Esophagus squamous epithelium (tissue), 5 donors: ENCODE measurements at places on chromosomes 4 and X.

GRCh38 chrX:137565921-137566745 is at the start of gene ZIC3:
TSS of gene ZIC3 (plus strand) at chrX:137566127. CDS start at chrX:137566692, 565 bp downstream.
- DNase-seq: no peak

DNA sequence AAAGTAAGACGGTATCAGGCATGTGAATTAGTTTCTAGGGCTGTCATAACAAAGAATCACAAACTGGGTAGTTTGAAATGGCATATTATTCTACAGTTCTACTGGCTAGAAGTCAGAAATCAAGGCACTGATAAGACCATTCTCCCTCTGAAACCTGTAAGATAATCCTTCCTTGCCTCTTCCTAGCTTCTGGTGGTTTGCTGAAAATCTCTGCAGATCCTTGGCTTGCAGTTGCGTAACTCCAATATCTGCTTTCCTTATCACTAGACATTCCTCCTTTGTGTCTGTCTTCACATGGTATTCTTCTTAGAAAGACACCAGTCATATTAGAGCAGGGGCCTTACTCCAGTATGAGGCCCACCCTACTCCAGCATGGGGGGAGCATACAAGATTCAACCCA is 19.6 kb upstream of the LCORL start:
- no peak for DNase-seq

DNA sequence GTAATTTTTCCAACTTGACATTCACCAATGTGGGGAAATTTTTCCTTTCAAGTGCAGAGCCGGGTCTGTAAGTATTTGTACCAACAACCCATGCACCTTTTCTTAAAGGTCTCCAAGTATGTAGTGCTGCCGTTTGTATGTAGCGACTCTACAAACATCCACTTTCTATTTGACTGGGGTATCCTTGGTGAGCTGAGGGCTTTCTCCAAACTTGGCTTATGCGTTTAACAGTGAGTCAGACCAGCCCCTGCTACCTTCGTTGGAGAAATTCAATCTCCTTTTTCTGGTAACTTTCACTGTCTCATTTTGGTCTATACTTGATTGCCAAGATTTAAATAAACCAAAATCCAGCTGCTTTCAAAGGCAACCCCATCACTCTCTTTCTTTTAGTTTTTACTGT is 34.9 kb downstream of the MGST2 start:
- DNase-seq: no peak

DNA sequence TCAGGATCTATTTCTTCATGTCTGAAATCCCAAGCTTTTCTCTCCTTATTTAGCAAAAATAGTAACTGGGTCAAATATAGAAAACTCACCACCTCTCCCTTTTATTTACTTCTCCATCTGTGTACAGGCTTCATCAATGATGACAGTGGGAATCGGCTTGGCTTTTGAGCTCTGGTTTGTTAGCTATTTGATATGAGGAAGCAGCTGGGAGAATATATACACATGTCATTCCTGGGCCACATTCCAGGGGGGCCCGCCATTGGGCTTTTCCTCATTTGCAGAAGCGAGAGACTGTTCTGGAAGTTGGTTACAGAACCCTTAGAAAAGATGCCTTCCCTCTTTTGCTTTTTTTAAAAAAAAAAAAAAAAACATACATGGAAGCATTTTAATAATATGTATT is 107.4 kb upstream of the F9 start:
- no peak for DNase-seq

GRCh38 chr4:26321373-26322221 is 783 bp downstream of the RBPJ start:
- no peak for DNase-seq
